GM20000 (cell line): ENCODE measurements at places on chromosomes 4 and X.

DNA sequence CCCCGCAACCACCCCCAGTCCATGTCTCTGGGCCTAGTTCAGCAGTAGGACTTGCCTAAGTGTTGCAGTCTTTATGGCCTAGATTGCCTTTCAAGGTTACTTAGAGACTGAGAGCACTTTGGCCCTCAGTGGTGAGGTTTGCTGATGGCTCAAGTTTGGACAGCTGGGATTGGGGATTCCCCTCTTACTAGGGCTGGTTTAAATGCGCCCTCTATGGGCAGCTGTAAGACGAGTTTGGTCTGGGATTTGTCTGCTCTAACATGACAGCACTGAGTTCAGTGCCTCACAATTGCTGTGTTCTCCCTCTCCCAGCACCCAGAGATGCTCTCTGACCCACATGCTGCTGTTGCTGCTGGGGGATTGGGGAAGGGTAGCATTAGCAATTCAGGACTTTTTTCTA is 23.1 kb downstream of the DACH2 start:
- no peak for DNase-seq

GRCh38 chrX:134774190-134775048 is 116.1 kb upstream of the PLAC1 start:
- no peak for DNase-seq

DNA sequence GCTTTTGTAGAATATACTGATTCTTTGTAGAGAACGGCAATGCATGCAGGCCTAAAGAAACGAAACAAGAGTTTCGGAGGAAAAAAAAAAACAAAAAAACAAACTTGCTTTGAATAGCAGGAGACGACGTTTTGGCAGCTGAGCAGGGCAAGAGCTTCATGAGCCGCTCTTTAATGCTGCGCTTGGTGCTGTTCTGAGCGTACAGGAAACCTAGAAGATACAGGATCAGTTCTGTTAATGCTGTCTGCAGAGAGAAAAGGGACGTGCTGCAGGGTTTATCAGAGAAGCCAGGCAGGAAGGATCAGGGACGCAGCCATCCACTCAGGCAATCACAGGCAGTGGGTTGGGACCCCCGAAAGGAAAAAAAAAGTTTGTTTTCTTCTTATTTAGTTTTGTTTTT is 182.2 kb downstream of the PACRGL start:
- DNase-seq: no peak

DNA sequence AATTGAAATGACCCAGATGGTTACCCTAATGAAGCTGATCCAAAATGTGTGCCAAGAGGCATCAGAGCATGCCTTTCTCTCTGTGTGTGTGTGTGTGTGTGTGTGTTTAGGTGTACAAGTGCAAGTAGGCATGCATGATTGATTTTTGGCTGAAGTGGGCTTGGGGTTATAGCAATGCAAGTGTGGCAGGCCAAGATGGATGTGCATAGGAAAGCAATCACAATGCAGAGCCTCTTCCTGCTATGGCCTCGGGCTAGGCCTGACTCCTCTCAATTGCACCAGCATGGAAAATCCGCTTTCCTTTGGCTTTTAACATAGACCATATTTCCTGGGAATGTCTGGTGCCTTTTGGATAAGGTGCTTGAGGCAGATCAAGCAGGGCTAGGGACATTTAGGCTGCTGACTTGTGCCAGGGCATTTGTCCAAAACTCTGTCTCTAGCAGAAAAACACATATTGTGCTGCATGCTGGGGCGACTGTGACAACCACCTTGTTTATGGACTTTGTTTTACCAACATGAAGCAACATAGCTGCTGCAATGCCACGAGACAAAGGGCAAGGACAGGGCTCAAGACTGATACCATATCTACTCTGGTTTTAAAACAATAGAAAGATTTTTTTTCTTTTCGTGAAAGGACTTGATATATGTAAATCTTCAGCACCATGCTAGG is 395.7 kb downstream of the RAPGEF2 start:
- DNase-seq: no peak

- no peak for DNase-seq
Observed at GRCh38 chr4:121428721-121429120, 47.9 kb upstream of the QRFPR start.

- DNase-seq: no peak
Observed at GRCh38 chr4:141541851-141542250, 94.5 kb upstream of the IL15 start.

DNA sequence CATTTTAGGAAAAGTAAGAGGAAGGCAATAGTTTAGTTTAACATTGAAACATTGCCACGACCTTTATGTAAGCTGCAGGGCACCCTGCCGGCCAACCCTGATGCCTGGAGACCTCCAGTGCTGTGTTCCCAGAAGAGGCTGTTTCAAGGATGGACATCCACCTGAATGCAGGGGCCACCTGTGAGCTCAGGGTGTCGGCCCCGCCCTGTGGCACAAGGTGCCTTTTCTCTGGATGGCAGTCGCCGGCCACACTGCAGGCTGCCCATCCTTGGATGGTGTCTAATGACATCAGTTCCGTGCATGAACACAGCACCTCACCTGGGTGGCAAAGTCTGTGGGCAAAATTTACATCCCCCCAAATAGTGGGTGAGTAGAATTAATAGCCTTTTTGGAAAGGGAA is 180.0 kb downstream of the AFAP1 start:
- no peak for DNase-seq

DNA sequence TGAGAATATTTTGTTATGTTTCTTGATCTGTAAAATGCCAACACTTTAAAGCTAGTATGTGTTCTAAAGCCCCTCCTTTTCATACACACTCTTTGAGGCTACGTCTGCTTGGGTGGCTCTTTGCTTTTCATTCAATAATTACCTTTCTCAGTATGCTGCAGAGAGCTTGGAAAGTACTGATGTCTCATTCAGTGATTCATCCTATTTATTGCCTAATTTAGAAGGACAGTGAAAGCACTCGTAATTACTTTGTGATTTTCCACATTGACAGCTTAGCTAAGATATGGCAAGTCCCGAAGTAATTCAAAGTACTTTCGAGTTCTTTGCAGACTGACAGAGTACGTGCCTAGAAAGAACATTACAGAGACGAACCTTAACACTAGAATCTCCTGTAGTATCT is 57.2 kb downstream of the BMP15 start:
- DNase-seq: no peak

GRCh38 chr4:30717208-30718020 is 2.8 kb upstream of the PCDH7 start:
- peak; percentile 50 for DNase-seq

GRCh38 chr4:56927196-56927595 is 19.5 kb downstream of the REST start:
- DNase-seq: no peak

GRCh38 chr4:122606364-122607043 is 14.4 kb downstream of the IL21 start:
- no peak for DNase-seq

DNA sequence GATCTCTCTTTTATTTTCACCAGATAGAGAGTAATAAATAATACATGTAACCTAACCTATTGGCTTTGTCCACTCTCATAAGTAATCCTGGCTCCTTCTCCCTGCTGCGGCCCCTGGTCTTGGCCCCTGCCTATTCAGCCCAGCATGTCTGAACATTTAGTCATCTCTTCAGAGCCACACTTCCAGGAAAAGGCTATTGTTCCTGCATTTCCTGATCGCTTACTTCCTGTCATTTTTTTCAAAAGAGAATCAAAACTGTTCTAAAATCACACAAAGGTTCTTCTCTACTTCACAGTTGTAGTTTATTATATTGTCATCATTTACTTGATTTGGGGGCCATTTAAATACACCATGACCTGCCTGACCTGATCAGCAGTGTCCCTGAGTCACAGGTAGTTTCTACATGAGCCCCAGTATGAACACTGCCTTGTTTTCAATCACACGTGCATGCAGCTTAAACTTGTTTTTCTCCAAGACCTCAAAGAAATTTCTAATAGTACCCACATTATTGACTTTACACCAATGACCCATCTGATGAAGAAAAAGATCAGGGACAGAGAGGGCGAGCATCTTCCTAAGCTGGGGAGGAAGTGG is 47.4 kb upstream of the KDR start:
- DNase-seq: no peak

- DNase-seq: no peak
Observed at GRCh38 chr4:156725257-156725656, 246.3 kb downstream of the PDGFC start.

DNA sequence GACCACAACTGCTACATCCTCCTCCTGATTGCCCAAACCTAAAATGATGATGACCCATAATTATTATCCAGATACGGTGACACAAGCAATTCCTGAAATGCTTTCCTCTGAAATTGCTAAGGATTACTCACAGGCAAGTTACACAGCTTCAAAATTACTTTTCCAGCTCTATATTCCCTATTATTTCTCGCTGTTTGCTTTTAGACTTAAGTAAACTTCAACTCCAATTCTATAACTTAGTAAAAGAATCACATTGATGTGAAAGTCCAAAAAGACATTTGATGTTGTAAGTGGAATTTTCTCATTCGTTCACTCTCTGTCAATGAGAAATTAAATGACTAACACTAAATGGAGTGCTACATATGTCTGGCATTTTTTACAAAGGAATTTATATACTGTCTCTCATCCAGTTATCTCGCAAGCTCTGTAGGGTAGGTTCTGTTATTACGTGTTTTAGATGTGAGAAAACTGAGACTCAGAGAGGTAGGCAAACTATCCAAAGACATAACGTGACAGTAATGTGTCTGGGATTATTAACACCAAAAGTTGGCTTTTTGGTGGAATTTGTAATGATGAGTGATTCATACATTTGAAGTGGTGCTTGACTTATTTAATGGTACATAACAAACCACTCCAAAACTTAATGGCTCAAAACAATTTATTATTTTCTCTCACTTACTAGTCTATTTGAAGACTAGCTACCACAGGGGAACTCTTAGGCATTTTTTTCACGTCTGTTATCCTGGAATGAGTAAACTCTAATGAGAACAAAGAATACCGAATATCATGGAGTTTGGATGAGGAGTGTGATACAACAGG is 31.5 kb downstream of the PALLD start:
- DNase-seq: no peak

DNA sequence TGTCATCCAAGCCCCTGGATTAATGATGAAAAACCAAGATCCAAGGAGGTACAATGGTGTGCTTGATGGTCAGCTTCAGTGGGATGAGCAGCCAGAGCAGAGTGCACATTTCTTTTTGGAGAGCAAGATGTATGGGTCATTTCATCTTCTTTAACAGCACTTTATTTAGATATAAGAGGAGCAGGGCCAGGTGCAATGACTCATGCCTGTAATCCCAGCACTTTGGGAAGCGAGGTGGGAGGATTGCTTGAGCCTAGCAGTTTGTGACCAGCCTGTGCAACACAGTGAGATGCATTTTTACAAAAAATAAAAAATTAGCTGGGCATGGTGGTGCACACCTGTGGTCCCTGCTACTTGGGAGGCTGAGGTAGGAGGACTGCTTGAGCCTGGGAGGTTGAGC is 45.3 kb upstream of the MAP3K15 start:
- DNase-seq: no peak

DNA sequence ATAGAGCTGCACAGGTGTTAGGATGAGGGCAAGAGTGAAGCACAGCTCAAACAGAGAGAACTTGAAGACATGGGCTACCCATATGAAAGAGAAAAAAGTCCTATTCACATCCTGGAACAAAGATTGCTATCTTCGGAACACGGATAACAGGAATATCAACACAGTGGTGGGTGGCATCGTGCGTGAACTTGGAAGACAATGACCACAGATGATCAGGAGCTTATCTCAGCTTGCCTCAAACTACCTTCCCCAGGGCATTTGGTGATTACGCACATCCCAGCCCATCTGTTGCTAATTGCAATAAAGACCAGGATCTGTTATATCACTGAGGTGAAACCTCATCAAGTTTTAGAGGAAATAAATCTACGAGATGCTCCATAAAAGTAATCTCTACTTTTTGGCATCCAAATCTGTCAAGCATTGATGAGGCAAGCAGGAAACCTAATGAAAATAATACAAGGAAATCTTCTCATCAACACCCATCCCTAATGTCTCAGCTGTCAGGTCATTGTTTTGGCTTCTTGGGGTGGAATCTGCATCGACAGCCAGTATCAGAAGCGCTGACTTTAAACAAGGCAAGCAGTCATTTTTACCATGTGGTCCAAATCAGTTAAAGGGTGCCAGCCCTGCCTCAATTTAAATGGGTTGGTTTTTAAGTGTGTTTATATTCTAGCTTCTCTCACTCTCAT is 188.2 kb downstream of the SPCS3 start:
- no peak for DNase-seq

GRCh38 chrX:69260169-69260568 is 94.9 kb upstream of the PJA1 start:
- no peak for DNase-seq

DNA sequence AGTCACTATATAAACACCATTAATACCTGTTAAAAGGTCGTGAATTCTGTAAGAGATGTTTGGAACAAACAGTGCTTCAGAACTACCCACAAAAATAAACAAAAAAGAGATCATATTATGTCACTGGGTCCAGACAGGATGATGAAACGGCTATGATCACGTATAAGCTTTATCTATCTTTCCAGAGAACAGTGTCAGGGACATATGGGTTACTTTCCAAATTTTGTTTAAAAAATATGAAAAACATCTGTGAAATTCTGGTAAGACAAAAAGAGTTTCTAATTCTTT is 90.0 kb downstream of the SORBS2 start:
- no peak for DNase-seq

- DNase-seq: peak; percentile 16
Observed at GRCh38 chr4:147480891-147481576, at the start of gene EDNRA. Gene EDNRA (plus strand): TSS chr4:147481097. CDS start chr4:147485682, 4,585 bp downstream.

GRCh38 chrX:7242613-7243012 is 94.7 kb upstream of the PUDP start:
- peak; percentile 45 for DNase-seq

DNA sequence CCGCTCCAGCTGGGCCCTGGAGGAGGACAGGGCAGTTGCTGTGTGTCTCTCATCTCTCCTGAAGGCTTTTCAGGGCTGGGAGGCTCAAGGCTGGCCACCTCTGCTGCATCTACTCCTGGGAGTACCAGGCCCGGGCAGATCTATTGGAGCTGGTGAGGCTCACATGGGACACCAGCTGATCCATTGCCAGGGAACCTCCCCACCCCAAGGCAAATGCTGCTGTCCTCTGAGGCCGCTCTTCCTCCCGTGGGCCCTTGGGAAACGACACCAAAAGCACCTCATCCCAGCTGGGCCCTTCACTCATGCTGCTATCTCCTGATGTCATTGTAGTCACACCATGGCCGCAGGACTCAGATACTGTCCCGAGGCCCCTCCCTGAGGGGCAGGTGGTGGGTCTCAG is 3.6 kb downstream of the UBL4A start:
- DNase-seq: no peak

GRCh38 chrX:110803506-110803905 is 7.9 kb upstream of the CHRDL1 start:
- DNase-seq: no peak

- DNase-seq: no peak
Observed at GRCh38 chr4:8285976-8286718, 16.6 kb downstream of the HTRA3 start.

- DNase-seq: no peak
Observed at GRCh38 chr4:133263104-133263503, 114.0 kb downstream of the PCDH10 start.
